ENCODE measurements at places on chromosomes 12 and 14. TPM values are rescaled to one million over a fixed set of nuclear protein-coding genes. Genes with fewer than 3 reads are reported as not detected.

Gene VRTN
- not detected for total RNA-seq

Gene PTPN21
- total RNA-seq: 11.4 TPM

Gene BEGAIN
- 0.18 TPM for total RNA-seq

Gene PSME2
- 104 TPM for total RNA-seq

Gene TAS2R7
- not detected for total RNA-seq

GRCh38 chr14:50717811-50718210, 49.7 kb upstream of the SAV1 start:
- H3K4me3 ChIP-seq: no peak overlapping the region
- no peak for DNase-seq
- H3K4me1 ChIP-seq: peaks cover 9% of the 10 kb centered on the region
- H3K36me3 ChIP-seq: no peaks in the 10 kb centered on the region

DNA sequence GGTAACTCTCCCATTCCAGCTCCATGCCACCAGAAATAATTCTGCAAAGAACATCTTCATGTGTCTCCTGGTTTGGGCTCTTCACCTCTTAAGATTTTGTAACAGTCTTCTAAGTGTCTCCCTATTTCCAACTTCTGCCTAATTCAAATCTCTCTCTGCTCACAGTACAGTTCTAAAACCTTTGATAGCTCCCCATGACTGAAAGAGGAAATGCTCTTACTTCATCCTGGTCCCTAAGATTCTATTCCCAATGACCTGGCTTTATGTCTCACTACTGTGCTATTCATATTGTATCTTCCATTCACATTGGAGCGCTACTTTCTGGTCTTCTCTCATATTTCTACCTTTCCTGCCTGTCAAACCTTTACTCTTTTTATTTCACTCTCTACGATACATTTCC, 1.6 kb downstream of the AMN1 start:
- H3K27me3 ChIP-seq: no peaks in the 10 kb centered on the region
- no peak overlapping the region for H3K4me3 ChIP-seq
- peaks cover 4% of the 10 kb centered on the region for H3K4me1 ChIP-seq

DNA sequence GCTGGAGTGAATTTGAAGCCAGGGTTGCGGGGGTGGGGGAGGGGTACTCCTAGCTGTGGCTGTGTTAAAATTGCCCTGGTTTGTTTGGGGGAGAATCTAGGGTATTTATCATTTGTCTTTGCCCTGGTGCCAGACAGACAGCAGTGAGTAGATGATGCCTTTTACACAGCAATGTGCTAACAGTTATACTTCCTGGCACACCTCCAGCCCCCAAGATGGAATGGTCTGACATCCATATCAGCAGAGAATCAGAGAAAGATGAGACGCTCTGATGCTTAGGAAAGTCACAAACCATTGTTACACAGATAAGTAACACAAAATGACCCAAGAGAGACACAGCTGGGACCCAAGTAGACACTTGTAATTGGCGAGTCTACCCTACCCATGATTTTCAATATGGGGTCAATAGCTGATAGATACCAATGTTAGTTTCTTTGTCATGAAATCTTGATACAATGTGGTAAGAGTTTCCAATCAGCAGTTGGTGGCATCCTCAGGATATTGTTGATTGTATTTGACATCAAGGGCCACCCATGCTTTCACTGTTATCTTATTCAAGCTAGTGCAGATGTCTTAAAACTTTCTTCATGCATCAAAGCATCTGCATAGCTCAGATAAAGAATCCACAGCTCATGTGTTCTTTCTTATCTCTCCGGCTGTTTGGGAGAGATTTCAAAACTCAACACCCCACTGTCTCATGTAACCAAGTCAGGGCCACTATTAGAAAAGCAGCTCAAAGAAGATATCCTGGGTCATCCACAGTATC, 2.6 kb upstream of the PRKAB1 start:
- DNase-seq: no peak
- H3K27me3 ChIP-seq: 0 out of 2 replicates have a peak, but pooled peaks cover 2% of the 10 kb centered on the region
- H3K4me3 ChIP-seq: no peak overlapping the region
- no peak overlapping the region for H3K27ac ChIP-seq

GRCh38 chr14:69684461-69685217, 73.2 kb downstream of the SUSD6 start:
- no peaks in the 10 kb centered on the region for H3K36me3 ChIP-seq
- no peak overlapping the region for H3K4me3 ChIP-seq
- no peak for DNase-seq
- H3K27me3 ChIP-seq: no peaks in the 10 kb centered on the region
- H3K27ac ChIP-seq: no peak overlapping the region

DNA sequence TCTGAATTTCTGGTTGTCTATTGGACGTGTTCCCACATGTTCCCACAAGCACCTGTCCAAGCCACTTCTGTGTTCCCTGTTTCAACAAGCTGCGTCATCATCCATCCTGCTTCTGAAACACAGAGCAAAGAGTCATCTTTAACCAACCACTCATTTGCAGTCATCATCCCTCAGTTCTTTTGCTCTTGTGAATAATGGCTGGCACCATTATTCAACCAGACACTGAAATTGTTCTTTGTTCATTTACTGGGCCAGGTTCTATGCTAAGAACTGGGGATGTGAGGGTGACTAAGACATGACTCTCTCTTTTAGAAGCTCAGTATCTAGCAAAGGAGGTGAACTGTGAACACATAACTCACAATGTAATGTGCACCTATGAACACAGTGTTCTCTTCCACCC, 40.7 kb upstream of the ANO4 start:
- H3K36me3 ChIP-seq: no peaks in the 10 kb centered on the region
- no peaks in the 10 kb centered on the region for H3K4me1 ChIP-seq
- H3K27ac ChIP-seq: no peak overlapping the region
- H3K4me3 ChIP-seq: no peak overlapping the region

All from IMR-90 (cell line).